ENCODE measurements at places on chromosomes 3 and 15.

GRCh38 chr15:50181201-50181968, 611 bp upstream of the SLC27A2 start:
- DNase-seq, result no peak

GRCh38 chr3:115836944-115837343, 213.6 kb downstream of the GAP43 start:
- no peak for DNase-seq

- no peak for DNase-seq
These were observed 23.3 kb upstream of the KNG1 start for GRCh38 chr3:186693843-186694242.

DNA sequence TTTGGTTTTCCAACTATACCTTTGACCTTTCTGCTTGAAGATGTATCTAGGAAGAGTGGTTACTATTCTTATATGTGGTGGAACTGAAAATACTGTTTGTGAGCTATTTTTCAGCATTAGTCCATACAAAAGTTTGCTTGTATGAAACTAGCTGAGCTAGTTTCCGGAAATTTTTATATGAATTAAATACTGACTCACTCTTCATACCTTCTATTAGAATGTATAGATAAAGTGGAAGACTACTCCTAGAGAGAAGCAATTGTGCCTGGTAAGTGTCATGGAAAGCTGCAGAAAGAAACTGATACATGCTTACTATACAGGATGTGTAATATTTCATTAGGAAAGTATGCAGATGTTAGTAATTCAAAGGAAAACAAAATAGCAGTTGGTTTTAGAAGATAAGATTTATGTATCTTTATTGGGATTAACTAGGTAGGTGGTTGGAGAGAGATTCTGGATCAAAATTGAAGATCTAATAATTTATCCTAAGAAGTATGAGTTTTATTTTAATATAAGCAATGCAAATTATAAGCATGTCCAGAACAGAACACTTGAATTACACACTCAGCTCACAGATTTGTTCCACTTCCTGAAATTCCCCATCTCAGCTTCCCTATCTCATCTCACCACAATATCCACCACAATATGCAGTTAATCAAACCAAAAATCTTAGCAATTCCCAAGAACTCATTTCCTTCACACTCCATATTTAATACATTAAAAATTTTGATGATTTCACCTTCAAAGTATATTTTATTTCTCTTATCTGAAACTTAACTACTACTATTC, 82.8 kb downstream of the BCHE start:
- DNase-seq, result no peak

DNA sequence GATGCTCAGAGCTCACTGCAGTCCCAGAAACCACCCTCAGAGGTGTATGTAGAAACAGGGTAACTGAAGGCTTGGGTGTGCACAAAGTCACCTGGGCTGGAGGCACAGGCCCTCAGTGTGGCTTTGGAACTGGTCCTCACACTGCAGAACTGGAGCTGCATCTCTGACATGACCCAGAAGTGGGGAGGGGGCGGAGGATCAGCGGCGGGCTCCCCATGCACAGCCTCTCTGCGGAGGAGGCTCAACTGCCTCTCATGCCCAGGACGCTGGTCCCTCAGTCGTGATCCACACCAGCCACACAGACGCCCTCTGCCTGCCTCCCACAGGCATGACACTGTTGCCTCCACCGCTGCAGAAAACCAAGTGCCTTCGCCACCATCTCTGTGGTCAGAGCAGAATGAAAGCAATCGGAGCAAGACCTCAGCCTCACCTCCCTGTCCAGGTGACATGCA, 73.7 kb downstream of the TM2D3 start:
- no peak for DNase-seq

DNA sequence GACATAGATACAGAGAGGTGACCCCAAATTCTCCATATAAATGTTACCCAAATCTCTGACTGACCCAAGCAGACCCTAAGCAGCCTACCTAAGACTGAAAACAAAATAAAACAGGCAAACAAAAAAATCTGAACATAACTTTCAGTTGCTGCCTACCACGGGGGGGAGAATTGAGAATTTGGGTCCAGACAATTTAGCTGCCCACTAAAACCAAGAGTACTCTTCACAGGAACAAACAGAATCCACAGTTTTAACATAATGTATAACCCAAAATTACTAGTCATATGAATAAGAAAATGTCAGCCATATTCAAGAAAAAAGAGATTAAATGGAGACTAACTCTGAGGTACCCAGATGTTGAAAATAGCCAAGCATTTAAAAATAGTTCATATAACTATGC, 44.4 kb downstream of the SRPRB start:
- DNase-seq, result no peak

DNA sequence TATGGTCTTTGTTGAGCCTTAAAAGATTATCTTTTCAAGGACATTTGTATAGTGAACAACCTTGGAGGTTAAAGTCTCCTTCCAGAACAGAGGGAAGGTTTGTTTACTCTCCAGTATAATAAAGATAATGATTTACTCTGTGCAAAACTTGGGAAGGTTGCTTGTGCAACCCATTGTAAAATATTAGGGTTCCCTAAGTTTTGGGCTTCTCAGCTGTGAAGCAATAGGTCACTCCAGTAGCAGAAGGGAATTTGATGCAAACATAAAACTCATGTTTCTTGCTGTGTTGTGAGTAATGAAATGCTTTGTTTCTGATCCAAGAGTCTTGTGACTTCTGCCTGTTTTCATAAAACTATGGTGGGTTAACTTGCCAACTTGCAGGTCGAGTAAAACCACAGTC, 177.5 kb downstream of the SUCNR1 start:
- no peak for DNase-seq

GRCh38 chr15:42136513-42136912, 19.9 kb downstream of the PLA2G4F start:
- no peak for DNase-seq

DNA sequence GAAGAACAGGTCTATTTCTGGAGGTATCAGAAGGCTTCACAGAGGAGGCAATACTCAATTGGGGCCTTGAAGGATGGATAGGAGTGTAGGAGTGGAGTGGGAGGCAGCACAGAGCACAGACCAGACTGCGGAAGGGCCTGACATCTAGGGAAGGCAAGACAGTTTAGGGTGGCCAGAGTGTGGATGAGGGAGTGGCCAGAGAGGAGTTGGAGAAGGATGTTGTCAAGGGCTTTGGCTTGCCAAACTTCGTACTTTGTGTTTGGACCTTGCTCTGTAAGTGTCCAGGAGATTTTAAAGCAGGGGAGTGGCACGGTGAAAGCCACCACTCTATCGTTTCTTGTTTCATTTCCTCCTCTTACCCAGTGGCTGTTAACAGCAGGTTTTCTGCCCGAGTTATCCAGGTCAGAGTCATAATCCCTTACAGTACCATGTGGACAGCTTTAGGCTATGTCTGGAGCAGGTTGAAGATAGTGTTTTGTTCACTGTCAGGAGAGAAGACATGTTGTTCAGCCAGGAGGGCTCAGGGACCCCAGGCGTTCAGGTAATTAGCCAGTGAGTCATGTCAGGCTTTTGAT, 12.3 kb downstream of the SMAD3 start:
- no peak for DNase-seq

DNA sequence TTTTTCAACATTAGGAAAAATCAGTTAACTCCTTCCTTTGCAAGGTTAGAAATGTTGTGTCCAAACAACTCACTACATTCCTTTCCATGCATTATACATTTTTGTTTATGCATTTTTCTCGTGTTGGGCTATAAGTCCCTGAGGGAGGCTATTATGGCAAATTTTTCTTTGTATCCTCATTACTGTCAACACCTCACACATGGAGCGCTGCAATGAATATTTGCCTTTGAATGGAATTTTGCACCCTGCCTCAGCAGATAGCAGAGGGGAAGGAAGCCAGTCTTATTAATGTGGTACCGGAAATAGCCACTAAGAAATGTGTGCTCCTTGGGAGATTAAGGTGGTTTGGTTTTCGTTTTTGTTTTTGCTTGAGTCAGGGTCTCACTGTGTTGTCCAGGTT, 134.7 kb downstream of the THSD4 start:
- no peak for DNase-seq

- DNase-seq, result no peak
These were observed 54.6 kb downstream of the SUCLG2 start for GRCh38 chr3:67599821-67600220.

DNA sequence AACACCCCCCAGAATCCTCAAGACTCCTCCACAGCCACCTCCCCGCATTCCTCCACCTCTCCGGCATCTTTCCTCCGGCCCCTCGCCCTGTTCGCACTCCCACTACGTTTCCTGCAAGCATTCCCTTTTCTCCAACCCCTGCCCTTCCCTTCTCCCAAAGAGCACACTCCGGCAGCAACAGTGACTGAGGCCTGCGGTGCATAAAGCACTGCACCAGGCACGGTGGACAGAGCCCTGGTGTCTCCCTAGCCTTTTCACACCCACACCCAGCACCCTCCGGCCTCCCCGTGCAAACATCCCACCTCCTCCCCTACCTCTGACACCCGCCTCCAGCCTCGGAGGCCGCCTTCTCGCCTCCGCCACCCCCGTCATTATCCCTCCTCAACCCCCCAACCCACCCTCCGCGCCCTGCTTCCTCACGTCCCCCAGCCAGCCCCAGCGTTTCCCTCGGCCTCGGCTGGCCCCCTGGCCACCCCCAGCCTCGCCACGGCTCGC, 577 bp downstream of the ZNF148 start:
- no peak for DNase-seq

DNA sequence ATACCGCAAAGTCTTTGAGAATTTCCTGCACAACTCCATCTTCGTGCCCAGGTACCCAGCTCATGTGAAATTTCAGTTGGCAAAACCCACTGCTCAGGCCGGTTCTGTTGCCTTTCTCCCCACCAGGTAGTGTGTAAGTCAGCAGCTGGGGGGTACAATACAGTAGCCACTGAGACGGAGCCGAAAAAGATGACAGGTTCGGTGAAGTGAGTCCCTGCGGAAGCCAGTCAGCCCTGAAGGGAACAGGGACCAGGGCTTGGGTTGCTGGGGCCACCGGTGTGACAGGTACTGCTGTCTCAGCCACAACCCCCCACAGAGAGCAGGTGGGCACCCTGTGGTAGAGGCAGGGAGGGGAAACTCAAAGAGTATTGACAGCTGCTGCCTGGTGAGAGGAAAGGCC, 90.8 kb downstream of the PGPEP1L start:
- DNase-seq, result no peak

- DNase-seq, result no peak
These were observed 53.6 kb downstream of the TMEM39A start for GRCh38 chr3:119409844-119410243.

DNA sequence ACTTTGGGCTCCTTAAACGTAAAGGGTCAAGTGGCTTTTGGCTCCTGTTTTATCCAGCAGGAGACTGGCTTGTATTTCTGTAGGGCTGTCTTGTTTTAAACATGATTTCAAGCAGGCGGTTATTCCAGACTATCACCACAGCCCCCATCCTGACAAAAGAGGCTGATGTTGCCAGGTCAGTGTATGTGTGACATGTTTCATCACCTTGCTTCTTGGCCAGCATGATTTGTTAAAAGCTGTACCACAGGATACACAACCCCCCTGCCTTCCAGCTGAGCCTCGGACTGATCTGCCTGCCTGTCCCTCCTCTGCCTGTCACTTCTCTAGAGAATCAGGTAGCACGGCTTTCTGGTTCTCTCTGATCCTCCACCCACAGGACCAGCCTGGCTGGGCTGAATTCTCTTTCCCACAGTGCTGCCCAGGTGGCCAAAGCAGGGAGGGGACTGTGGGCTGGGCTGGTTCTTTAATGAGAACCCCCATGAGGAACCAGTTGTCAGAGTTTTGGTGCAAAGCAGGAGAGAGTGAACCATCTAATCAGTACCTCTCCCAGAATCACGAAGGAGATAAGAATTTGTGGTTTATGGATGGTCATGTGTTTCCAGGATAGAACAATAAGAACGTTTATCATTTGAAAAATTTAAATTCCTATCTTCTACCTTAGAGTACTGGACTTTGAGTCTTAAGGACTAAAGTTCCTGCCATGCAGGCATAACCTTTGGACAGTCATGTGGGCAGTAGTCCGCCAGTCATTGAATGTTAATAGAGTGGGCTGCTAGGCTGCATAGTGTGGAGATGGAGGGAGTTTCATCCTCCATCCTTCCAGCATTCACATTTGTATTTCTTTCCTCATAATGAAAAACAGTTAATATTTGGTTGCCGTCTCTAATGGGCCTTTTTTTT, 8.8 kb downstream of the ABHD6 start:
- DNase-seq, result no peak

GRCh38 chr3:116155841-116156240, 289.4 kb downstream of the LSAMP start:
- no peak for DNase-seq

- no peak for DNase-seq
These were observed 167.4 kb downstream of the GAP43 start for GRCh38 chr3:115790759-115791158.

DNA sequence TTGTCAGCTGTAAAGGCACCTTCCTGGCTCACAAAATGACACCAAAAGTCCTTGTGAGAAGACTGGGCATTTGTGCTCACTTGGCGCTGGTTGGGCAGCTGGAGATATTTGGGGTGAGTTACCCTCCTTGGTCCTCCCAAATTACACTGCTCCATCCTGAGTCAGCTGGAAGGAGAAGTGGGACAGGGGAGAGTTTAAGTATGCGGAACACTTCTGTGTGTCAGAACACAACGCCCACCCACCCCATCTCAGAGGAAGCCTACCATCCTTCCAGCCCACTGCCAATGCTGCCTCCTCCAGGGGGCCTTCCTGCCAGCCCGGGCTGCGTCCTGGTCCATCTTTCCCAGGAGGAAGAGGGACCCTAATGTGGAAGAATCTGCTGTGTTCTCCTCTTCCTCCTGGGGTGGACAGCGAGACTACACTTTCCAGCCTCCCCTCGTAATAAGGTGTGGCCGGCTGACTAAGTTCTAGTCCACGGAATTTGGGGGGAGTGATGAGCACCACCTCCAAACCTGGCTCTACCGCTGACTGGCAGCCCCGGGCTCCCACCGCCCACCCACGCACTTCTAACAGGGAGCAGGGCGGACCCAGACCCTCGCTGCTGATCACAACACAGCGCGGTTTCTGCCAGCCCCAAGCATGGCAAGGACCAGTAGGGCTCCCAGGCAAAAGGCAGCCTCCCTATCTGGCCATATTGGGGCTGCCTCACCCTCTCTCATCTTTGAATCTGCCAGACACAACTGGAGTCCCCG, 265.0 kb downstream of the XXYLT1 start:
- DNase-seq, result no peak

DNA sequence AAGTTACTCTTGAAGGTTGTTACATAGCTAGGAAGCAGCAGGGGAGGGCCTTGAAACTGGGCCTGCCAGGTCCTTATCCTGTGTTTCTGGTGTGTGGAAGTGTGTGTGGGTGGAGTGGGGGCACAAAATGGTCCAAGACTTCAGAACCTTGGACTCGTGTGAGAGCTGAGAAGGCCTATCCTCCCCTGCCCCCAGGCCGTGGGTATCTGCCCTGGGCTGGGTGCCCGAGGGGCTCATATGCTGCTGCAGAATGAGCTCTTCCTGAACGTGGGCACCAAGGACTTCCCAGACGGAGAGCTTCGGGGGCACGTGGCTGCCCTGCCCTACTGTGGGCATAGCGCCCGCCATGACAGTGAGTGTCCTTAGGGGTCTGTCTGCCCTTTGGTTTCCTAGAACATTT, 4.5 kb downstream of the CHRD start:
- DNase-seq, result no peak

- DNase-seq, result no peak
These were observed 53.5 kb upstream of the KPNA4 start for GRCh38 chr3:160618878-160619277.
